ENCODE measurements at places on chromosomes 1 and 21.

DNA sequence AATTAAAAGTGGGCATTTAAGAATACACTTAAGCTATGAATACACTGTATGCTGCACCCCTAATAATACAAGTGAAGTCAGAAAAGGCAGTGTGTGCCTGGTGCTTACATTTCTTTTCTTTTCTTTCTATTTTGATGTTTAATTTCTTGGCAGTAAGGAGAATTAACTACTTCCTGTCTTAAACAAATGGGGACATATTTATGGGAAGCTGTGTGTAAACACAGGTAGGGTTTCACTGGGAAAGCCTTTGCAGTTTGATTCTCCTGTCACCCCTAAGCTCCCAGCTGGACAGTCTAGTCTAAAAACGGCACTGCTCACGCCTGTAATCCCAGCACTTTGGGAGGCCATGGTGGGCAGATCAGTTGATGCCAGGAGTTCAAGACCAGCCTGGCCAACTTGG is 146.0 kb downstream of the MIS18A start:
- no peak for DNase-seq

GRCh38 chr1:230320804-230321203 is 105.3 kb downstream of the PGBD5 start:
- DNase-seq: no peak

- no peak for DNase-seq
Measured at GRCh38 chr1:91924146-91924545, 25.1 kb upstream of the BRDT start.

GRCh38 chr1:193558491-193559028 is 372.1 kb upstream of the B3GALT2 start:
- no peak for DNase-seq
